ENCODE measurements at places on chromosomes 12 and 14.

- DNase-seq, result no peak
Measured at GRCh38 chr14:103641161-103641560, 12.2 kb downstream of the KLC1 start.

- DNase-seq, result no peak
Measured at GRCh38 chr12:105978686-105979085, 160.1 kb downstream of the NUAK1 start.

DNA sequence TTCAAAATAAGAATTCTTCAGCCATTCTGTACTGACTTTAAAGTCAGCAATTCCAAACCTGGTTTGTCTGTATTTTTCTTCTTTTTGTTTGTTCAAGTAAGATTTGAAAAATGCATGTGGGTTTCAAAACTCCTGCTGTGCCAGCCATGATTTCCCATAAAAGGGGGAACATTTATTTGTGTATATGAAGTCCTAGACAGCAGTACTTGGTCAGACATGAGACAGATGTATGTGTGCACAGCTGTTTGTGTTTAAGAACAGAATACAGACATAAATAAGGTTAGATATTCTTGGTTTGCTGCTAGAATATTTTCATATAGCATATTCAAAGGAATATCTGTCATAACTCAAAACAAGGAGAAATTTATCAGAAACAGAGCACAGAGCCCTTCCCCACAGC lies 236.0 kb downstream of the ADAMTS20 start:
- no peak for DNase-seq

- DNase-seq, result no peak
Measured at GRCh38 chr12:24507827-24508226, 441.1 kb downstream of the BCAT1 start.

DNA sequence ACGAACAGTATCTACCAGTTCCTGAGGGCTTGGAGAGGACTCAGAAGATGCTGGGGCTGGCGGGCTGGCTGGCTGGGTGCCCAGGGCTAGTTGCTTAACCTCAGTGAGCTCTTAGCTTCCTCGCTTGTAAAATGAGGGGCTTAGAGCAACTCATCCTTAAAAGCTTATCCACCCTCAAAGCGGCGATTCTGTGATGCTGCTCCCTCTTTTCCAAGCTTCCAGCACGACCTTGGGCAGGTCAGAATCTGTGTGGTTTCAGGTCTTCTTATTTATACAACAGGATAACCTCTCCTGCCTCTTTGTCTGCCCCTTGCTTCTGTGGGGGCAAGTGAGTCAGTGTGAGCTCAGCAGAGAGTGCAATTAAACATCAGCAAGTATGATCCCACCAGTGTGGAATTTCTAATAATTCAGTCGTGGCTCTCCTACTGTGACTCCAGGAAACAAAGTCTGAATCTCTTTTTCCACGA lies 281.8 kb downstream of the KSR2 start:
- no peak for DNase-seq

DNA sequence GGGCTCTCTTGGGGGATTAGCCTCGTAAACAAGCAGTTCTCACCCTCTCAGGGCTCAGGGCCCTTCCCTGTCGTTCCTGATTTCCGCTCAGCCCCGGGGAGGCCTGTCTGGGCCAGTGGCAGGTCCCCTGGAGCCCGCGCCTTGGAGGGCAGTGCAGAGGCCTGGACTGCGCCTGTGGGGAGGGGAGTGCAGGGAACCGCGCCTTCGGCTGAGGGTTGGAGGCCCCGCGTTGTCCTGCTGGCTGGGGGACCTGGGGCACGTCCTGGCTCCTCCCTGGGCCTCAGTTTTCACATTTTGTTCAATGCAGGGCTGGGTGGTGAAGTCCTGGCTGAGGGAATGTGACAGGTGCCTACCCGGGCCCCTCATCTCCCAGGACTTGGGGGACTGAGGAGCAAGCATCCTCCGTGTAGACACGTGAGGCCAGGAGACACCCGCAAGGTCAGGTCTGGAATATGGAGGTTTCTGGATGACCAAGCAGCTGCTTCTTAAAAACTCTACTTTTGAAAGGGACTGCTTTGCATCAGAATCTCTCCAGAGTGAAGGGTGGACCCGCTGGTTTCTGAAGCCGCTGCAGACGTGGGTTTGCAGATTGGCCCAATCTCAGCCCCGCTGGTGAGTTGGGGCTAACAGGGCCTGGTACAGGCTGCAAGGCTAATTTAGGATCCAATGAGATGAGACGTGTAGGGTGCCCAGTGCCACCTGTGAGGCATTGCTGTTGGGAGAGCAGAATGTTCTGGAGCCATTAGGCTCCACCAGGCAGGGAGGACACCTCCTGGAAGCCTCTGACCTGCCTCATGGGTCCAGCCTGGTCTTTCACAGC lies 80.2 kb downstream of the KIF26A start:
- no peak for DNase-seq

GRCh38 chr14:76964695-76965094 lies 63.8 kb downstream of the IRF2BPL start:
- no peak for DNase-seq

DNA sequence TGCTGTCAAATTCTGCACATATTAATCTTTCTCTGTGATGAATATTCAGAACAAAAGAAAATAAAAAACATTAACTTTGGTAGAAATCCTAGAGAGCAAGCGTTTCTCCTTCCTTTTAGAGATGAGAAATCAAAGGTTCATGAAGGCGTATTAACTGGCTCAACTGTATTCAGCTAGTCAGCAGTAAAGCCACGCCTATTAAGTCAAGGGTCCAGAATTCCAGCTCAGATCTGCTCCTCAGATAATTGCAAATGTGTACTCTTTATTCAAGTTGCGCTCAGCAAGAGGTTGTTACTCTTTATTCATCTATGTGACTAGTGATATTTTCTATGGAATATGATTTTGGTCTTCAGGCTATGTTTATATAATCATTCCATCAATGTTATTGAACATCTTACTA lies 13.1 kb upstream of the POC1B start:
- no peak for DNase-seq

DNA sequence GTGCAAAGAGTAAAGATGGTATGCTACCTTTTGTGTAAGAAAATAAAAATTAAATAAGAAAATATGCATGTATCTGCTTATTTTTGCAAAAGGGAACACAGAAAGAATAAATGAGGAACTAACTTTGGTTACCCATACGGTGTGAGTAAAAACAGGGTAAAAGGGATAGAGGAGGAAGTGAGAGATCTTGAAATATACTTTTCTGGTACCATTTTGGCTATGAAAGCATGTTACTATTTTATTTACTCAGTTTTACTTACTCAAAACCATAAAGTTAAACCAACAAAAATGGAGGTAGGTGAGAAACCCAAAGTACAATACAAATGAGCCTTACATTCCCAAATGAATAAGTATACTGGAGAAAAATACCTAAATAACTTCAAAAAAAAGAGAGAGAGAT lies 122.0 kb upstream of the EGLN3 start:
- no peak for DNase-seq

GRCh38 chr14:54818201-54819133 lies 84.2 kb downstream of the GCH1 start:
- DNase-seq, result no peak

DNA sequence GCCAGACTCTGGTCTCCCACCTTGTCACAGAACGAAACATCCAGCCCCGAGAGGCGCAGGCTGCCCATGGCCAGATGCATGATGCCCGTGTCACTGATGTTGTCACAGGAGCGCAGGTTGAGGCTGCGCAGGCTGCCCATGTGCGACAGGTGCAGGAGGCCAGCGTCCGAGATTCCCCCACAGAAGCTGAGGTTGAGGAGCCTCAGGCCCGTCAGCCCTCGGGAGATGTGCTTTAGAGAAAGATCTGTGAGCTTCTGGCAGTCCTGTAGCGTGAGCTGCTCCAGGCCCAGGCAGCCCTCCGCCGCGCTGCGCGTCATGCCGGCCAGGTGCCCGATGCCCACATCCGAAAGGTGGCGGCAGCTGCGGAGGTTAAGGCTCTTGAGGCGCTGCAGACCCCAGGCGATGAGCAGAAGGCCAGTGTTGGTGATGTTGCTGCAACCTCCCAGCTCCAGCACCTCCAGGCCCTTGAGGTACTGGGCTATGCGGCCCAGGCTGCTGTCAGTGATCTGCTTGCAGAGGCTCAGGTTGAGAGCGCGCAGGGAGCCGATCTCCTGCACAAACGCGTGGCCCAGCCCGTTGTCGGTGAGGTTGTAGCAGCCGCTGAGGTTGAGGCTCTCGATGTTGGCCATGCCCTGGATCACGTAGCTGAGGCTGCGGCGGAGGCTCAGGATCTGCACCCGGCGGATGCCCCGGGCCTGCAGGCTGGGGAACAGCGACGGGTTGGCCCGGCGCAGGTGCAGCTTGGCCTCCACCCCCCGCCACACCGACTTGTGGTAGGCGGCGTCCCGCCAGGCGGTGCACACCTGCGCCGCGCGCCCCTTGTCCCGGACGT lies 991 bp downstream of the FBXL14 start:
- DNase-seq, result no peak

- DNase-seq, result no peak
Measured at GRCh38 chr12:3255057-3255456, 177.9 kb downstream of the TSPAN9 start.

DNA sequence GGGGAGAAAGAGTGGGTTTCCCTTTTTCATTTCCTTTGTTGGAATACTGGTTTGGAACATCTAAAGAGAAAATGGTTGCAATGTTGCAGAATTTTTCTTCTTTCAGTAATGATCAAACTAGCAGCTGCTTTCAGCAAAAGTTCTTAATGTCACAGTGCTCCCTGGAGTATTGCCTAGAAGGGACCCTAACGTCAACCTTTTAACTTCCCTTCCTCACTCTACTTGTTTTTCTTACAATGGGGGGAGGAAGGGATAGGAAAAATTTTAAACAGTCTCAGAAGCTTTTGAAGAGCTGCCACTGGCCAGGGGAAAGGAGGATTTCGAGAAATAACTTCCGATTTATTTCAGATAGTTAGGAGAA lies 521.8 kb downstream of the MED13L start:
- DNase-seq, result no peak

DNA sequence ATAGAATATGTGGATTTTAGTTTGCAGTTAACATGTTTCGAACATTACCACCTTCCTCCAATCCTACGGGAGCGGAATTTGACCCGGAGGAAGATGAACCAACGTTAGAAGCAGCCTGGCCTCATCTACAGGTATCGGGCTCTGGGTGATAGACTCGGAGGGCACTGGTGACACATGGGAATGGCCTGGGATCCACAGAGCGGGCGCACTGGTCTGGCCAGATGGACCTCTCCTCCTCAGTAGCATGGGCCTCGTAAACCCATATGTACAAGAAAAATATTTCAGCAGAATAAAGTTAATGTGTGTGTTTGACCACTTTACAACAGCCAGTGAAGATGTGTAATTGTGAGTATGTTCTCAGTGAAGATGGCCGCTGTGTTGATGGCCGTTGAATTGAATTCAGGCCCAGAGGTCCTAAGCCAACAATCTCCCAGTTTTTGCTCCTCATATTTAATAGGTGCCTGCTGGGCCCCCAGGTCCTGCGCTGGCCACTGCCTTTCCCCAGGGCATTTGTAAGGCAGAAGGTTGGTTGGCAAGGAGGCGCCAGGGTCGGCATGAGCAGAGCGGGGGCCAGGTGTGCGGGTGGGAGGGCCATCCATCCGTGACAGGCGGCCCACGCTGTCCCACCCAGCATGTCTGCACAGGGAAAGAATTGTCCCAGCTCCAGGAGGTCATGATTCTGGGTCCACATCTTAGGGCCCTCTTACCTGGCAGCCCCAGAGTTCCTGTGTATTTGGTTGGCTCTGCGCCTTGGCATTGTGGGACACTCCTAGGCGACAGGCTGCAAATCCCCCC lies 82.0 kb upstream of the DYNC1H1 start:
- DNase-seq, result no peak

DNA sequence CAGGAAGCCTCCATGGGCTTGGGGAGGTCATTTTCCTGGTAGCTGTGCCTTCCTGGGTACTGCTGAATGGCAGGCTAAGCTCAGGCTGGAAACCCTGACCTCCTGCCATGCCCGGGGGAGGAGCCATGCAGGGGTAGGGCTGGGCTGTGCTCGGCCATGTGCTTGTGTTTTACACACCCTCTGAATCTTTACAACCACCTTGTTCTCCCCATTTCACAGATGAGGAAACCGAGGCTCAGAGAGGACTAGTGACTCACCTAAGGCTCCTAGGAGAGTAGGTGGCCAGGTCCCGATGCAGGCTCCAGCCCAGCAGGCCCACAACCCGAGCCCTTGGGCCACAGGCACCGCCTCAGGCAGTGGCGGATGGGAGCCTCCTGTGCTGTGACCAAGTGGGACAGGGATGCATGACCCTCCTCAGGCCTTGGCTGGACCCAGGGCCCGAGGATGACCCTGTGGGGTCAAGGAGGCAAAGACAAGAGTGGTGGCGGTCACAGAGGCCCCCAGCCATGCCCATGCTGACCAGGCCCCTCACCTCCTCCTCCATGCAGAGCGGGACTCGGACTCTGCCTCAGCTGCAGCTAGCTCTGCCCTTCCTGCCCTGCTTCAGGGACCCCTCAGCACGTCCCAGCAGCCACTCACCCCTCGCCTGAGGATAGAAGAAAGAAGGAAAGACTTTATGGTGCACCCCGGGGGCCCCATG lies 136.1 kb downstream of the CALM1 start:
- DNase-seq, result no peak

DNA sequence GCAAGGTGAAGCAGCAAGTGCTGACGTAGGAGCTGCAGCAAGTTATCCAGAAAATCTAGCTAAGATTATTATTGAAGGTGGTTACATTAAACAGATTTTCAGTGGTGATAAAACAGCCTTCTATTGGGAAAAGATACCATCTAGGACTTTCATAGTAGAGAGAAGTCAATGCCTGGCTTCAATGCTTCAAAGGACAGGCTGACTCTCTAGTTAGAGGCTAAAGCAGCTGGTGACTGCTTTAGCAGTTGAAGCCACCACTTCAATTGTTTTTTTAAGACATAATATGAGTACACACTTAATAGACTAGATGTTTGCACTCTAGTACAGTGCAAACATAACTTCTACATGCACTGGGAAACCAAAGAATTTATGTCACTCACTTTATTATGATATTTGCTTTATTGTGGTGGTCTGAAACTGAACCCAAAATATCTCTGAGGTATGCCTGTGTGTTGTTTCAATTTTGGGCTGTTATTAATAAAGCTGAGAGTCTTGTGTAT lies 1026.9 kb upstream of the FOXG1 start:
- DNase-seq, result no peak

- DNase-seq, result no peak
Measured at GRCh38 chr14:21735200-21735599, 61.6 kb upstream of the OR4E1 start.

- no peak for DNase-seq
Measured at GRCh38 chr12:52347551-52348510, 19.4 kb downstream of the KRT85 start.
